Daoy (cell line): ENCODE measurements at places on chromosomes 5 and 9.

GRCh38 chr9:76292246-76292645 is 102.0 kb downstream of the RFK start:
- no peak for DNase-seq

GRCh38 chr9:4026905-4027304 is 273.0 kb downstream of the GLIS3 start:
- no peak for DNase-seq

GRCh38 chr9:1231998-1232919 is 182.1 kb downstream of the DMRT2 start:
- DNase-seq, result peak; percentile 40

- no peak for DNase-seq
Measured at GRCh38 chr9:107368696-107369095, 85.6 kb downstream of the RAD23B start.

DNA sequence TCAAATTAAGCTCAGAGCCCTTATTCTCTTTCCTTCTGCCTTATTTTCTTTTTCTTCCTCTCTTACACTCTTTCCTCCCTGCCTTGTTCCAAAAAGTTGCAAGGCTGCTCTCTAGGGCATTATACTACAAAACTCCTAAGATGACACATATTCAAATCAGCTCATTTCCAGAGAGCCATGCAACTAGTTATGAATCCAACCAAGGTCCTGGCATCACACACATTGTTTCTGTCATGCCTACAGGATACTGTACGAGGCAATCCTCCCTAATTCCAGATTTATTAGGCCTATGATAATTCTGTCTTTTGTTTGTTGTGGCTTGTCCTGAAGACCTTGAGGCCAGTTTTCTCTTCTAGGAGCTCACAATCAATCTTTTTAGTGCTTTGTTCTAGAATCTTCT is 87.0 kb upstream of the TBCA start:
- DNase-seq, result no peak

DNA sequence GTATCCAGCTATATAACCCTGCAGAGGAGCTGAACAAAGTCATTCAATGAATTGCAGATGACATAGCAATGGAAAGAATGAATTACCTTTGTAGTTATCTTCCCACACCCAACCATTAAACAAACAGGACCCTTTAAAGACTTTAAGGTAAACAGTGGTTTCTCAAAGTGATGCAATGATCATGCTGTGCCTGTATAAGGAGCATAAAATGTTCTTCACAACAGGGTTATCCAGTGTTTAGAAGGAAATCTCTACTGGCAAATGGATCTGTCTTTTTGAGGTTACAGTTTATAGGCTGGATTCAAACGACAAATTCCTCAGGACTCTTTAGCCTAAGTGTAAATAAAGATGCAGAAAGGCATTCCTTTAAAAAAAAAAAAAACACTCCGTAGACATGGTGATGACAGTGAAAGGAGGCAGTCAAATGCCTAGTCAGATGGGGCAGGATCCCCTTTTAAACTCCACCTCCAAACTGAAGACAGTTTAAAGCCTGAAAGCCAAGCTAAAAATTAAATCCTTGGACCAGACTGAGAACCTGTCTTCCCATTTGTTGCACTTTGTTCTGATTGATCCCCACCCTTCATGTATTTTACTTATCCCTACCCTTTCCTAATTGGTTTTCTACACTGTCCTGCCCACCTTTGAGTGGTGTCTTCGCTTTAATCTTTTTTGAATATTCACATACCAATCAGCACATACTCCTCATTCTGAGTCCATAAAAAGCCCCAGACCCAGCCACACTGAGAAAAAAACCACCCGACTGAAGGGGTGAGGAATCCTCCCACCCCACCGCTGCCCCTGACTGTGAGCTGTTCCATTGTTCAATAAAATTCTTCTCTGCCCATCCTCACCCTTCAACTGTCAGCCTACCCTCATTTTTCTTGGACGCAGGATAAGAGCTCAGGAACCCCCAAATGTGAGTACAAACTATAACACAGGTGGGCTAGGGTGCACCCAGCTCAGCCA is 761.3 kb upstream of the DMAC1 start:
- no peak for DNase-seq

DNA sequence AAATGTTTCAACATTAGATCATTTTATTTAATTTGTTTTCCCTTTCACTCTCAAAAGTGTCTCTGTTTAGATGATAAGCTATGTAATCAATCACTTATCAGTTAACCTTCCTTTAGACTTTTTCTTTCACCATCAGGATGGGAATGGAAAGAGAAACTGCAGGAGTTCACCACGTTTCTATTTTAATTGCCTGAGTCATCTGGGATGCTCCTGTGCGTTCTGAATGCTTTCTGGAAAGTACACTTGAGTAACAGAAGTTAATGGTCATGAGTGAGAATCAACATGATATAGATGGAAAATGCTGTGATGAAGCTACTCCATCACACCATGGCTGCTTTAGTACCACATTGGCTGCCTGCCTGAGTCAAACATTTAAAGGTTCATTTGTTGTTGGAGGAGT is 783.3 kb upstream of the CDH9 start:
- DNase-seq, result no peak

DNA sequence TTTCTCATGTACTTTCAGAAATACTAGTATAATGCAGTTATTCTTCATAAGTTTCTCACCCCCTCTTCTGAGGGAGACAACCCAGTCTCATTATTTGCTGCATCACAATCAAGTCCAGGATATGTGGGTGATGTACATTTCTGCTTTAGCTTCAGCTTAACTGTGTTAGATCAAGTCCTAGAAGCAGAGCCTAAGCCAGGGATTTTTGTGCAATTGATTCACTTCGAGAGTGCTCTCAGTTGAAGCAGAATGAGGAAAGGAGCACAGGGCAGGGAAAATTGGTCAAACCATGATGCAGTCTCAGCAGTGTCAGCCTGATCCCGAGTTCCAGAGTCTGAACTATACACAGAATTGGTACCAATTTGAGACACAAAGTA is 15.1 kb downstream of the HNRNPK start:
- peak; percentile 14 for DNase-seq

DNA sequence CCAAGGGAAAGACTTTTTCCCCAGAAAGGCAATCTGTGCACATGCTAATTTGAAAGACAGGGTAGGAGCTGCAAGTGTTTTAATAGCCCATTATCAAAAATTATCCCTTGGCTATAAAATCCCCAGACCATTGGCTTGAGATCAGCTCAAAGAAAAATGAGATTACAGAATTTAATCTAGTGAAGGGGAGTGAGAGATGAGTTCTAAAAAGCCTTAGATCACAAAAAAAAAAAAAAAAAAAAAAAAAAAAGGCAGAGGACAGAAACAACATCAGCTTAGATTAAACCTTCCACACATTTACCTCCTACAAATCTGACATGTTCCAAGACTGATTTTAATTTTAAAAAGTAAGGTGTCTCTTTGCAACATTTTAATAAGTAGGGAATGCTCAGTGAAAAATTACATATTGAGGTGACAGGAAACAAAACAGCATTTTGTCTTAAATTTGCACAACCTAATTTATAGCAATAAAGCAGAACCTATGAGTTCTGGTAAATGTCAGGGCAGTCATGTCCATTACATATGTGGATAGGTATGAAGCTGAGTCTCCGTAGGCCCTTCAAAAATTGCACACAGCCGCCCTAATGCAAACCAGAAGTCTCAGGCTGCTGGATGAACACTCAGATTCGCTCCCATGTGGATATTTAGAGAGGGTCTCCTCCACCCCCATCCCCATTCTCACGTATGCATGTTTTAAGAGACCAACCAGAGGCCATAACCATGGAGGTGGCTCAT is 43.4 kb downstream of the NFIB start:
- peak; percentile 52 for DNase-seq

GRCh38 chr5:138869763-138870500 is 5.2 kb downstream of the LRRTM2 start:
- DNase-seq, result peak; percentile 25

DNA sequence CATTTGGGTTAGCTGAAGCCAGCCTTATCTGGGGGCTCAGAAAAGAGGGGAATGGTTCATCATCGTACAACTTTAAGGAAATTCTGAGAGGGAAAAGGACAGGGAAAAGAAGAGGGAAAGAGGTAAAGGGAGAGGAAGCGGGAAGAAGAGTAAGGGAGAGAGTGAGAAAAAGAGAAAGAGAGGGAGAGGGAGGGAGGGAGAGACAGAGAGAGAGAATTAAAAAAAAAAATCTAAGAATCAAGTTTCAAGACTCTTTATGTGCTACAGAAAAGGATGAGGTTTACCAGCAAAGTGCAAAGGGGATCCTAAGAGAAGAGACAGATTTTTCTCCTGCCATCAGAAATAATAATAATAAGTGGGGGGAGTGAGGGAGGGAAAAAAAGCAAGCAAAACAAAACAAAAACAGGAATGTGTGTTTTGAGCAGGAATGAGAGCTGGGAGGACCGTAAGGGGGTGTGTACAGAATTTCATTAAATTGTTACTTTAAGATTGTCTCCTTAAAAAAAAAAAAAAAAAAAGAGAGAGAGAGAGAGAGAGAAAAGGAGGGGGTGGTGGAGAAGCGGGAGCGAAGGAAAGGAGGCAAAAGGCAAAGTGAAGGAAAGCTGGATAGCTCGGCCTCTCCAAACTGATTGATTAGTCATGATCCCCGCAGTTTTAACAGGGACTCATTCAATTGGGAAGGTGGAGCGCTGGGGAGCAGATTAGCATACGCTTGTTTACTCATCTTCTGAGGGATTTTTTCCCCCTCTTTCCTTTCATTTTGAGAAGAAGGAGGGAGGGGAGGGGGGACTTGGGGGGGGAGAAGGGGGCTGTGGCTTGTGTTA is 438 bp upstream of the PAPPA start:
- peak; percentile 85 for DNase-seq

DNA sequence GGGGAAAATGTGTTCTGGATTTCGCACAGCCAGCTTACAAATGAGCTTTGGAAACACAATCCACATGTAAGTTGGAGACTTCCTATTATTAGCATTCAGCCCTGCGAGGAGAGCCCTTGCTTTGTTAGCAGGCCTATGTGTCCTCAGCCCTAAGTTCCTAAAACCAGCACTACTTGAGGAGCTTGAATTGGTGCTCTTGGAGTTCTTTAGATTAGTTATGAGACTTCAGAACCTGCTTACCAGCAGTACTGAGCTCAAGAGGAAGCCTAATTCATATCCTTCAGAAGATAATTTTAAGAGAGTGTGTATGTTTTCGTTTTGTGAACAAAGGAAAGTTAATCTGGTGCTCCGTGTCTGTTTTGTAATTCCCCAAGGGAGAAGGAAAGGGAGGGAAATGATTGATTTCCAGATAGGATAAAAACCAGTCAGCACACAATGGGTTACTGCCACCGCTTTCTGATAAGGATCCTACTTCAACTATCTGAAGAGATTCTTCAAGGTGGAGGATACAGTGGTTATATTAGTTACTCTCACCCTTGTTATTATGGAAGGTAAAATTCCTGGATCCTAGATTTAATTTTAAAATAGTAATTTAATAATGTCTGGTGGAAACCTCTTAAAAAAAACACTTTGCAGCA is 35.2 kb downstream of the PIK3R1 start:
- DNase-seq, result no peak

DNA sequence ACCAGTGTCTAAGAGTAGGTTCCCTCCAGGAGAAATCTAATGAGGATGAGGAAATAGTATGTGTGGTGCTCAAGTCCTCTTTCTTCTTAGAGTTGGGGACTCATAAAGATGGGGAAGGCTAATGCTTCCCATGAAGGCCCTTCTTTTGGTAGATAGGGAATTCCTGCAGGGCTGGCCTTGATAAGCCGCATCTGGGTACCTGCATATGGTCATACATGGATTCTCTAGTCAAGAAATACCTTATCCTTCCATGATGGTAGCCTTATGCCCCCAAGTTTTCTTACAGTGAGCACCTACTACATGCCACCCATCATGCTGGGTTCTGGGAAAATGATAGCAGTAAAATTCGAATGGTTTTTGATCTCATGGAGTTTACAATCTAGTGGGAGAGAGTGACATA is 382.6 kb downstream of the KDM4C start:
- no peak for DNase-seq

GRCh38 chr9:38686933-38687332 is 33.0 kb downstream of the FAM240B start:
- no peak for DNase-seq

- peak; percentile 41 for DNase-seq
Measured at GRCh38 chr9:122265149-122265915, 650 bp downstream of the MRRF start.

GRCh38 chr5:139222346-139222745 is 24.2 kb upstream of the SIL1 start:
- no peak for DNase-seq

DNA sequence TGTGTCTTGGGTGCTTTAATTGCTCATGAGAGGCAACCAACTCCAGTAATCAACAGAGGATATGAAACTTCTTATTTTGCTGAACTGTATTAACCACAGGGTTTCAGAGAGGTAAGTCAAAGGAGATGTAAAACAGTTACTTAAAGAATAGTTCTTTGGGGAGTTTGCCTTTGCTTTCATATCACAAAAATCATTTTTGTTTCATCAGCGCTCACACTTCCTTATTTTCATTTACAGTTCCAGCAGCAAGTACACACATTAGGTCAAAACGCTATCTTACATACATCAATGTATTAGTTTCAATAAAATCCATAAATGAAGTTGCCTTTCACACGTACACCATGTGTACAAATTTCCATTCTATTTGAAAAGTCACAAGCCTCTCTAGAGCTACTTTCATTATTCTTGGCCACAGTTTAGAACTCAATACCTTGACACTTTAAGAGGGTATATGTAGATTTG is 50.1 kb downstream of the ST8SIA4 start:
- DNase-seq, result no peak

DNA sequence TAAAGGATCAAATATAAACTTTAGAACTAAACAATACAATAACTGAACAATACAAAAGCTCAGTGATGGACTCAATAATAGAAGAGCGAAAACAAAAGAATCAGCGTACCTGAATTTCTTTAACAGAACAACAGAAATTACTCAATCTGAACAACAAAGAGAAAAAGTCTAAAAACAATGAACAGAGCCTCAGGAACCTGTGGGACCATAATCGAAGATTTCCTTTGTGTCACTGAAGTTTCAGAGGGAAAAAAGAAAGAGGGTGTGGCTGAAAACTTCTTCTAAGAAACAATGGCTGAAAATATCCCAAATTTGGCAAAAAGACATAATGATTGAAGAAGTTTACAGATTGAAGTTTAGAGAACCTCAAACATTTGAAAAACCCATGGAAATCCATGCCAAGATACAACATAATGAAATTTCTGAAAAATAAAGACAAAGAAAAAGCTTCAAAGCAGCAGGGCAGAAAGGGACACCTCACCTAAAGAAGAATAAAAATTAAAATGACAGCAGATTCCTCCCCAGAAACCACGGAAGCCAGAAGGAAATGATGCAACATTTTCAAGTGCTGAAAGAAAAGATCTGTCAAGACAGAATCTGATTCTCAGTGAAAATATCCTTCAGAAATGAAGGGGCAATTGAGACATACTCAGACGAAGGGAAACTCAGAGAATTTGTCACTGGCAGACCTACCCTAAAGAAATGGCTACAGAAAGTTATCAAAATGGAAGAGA is 288.8 kb downstream of the ARL15 start:
- DNase-seq, result peak; percentile 2

- no peak for DNase-seq
Measured at GRCh38 chr9:16342246-16343020, 528.0 kb downstream of the BNC2 start.

GRCh38 chr5:73266176-73266738 is 93.3 kb downstream of the TMEM174 start:
- DNase-seq, result no peak

GRCh38 chr5:112641515-112642110 is 96.1 kb upstream of the APC start:
- DNase-seq, result no peak
